ENCODE measurements at places on chromosomes 5 and 9.

DNA sequence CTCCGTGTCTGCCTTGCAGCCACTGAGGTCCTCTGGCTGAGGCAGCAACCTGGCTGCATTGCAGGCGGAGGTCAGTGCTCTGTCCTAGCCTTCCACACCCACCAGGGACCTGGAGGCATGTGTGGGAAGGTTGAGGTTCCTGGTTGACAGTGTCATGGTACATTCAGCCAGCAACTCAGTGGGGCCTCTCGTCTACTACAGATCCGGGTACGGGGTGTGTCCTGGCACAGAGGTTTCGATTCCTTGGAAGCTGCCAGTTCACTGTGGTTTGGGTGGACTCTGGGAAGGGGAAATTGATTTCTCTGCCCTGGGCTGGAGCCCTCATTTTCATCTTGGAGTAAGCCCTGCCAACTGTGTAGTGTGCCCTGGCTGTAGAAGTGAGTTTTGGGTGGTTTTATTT lies 45.1 kb downstream of the PDE8B start:
- DNase-seq: no peak

GRCh38 chr9:61667559-61668121 lies 477.8 kb downstream of the SPATA31A7 start:
- no peak for DNase-seq

DNA sequence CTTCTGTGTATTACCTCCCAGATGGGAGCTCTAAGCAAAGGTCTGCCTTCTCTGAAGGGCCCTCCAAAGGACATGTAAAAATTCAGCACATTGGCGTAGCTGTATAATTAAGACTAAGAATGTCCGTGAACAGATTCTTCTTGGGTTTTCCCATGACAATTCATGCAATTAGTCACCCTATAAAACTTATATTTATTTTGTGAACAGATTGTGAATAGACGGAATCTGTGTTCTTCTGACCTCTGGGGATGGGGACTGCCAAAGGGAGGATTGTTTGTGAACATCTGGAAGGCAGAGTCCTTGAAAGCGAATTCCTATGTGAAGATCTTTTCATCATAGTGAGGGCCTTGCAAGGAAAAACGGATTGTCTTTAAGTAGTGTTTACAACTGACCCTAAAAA lies 111.3 kb downstream of the EGFLAM start:
- no peak for DNase-seq

- no peak for DNase-seq
Measured at GRCh38 chr5:179504191-179504590, 46.2 kb upstream of the RUFY1 start.

GRCh38 chr9:92642564-92642963 lies 27.4 kb downstream of the IPPK start:
- no peak for DNase-seq

DNA sequence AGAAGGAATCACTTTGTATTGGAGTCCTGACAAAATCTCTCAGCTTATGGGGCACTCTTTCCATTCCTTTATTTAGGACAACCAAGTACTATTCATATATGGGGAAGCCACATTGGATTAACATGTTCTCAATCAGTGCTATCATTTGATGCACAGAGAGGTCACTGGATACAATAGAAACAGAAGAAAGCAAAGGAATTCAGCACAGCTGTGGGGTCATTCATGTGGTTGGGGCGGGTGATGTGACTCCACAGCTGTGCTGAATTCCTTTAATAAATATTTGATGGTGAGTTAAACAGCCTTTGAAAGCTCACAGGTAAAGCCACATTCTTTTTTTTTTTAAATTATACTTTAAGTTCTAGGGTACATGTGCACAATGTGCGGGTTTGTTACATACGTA lies 854 bp upstream of the TEX48 start:
- DNase-seq: no peak

- peak; percentile 56 for DNase-seq
Measured at GRCh38 chr9:96655198-96655851, at the start of gene PRXL2C. Gene PRXL2C (minus strand): TSS chr9:96655317. CDS start chr9:96655281, 36 bp downstream.

GRCh38 chr9:135320943-135321342 lies 158.6 kb upstream of the PPP1R26 start:
- no peak for DNase-seq

DNA sequence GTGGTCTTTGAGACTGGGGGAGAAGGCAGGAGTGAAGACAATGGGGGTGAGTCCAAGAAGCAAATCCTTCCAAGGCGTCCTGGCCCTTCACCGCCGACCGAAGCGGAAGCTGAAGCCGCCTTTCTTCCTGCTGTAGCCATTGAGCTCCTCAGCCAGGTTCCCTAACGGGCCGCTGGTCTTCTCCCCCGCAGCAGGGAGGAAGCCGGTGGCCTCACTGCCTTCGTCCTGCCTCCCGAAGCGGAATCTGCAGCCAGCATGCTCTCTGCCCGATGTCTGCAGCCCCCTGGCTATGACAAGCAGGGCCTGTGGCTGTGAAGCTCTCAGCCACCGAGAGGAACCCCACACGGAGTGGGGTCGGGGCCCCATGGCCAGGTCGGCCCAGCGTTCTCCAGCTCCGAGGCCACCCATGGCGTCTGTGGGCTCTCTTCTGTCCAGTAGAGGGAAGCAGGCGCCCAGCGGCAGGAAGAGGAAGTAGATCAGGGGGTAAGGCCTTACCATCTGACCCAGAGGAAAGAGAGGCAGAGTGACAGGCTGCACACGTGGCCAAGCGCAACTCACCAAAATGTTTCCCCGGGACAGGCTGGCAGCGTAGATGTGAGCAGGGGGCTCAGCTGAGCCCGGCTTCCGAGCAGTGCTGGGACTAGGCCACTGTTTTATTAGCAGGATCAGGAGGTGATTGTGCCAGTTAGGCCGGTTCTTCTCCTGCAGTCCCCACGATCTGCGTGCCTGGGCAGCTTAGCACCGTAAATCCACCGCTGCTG lies 3.1 kb downstream of the QRFP start:
- no peak for DNase-seq

DNA sequence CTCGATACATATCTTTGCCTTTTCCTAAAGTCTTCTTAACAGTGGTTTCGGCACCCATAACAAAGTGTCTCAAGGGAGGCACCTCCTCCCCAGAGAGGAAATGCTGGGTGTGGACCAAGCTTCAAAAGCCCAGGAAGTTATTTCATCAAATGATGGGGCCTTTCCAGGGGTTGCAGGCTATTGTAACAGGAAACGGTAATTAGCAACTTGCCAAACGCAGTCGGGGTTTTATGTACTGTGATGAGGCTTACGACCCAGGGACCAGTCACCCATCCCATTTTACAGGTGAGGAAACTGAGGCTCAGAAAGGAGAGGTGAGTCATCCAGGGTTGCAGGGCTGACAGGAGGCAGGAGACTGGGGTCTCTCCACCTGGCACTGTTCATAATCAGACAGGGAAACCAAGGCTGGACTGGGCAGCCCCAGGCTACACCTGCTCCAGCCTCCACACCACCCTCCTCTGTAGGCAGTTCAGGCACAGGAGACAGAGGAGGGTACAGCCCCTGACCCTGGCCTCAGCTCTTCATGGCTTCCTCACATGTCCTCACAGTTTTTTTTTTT lies 30.0 kb upstream of the SUSD3 start:
- peak; percentile 33 for DNase-seq

GRCh38 chr9:81724242-81724889 lies 35.0 kb upstream of the TLE1 start:
- DNase-seq: no peak

GRCh38 chr5:68129364-68129763 lies 86.2 kb upstream of the PIK3R1 start:
- no peak for DNase-seq

- DNase-seq: no peak
Measured at GRCh38 chr5:115372146-115372545, 75.7 kb upstream of the CCDC112 start.

DNA sequence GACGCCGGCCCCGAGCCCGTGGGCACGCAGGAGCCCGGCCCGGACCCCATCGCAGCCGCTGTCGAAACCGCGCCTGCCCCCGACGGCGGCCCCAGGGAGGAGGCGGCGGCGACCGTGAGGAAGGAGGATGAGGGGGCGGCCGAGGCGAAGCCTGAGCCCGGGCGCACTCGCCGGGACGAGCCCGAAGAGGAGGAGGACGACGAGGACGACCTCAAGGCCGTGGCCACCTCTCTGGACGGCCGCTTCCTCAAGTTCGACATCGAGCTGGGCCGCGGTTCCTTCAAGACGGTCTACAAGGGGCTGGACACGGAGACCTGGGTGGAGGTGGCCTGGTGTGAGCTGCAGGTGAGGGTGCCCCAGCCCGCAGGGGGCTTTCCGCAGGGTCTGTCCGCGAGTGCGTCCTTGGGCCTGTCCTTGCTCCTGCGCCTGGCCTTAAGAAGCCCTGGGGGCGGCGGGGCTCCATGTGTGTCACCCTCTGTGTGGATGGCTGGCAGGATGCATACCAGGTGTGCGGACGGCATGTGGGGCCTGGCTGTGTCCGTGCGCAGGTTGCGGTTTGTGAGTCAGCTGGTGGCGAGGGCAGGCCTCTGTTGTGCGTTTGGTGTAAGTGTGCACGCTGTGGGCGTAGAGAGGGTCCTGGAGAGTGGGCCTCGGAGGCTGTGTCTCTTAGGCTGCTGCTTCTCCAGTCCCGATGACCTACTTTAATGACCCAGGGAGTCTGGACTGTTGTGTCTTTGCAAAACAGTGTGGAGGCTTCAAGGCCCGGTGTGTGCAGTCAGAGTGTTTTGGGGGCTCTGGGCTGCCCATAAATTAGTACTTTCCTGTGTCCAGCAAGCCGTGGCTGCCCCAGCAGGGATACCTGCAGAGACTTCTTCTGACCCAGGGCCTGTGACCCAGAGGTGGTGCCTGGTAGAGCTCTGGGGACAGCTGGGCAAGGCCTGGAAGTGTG lies 1.6 kb downstream of the WNK2 start:
- no peak for DNase-seq

DNA sequence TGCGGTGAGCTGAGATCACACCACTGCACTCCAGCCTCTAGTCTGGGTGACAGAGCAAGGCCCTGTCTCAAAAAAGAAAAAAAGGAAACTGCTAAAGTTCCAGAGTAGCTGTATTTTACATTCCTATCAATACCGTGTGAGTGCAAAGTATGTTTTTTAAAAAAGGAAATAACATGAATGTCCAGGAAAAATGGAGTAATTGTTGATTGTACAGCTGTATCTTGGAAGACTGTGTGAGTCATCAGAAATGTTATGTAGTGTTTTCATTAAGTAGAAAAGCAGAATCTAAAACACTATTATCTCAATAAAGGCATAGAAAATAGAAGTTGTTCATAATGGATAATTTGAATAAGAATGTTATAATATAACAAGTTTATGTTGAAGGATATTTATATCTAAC lies 53.9 kb downstream of the ZCCHC7 start:
- no peak for DNase-seq

- no peak for DNase-seq
Measured at GRCh38 chr5:98791001-98791519, 17.6 kb downstream of the RGMB start.

DNA sequence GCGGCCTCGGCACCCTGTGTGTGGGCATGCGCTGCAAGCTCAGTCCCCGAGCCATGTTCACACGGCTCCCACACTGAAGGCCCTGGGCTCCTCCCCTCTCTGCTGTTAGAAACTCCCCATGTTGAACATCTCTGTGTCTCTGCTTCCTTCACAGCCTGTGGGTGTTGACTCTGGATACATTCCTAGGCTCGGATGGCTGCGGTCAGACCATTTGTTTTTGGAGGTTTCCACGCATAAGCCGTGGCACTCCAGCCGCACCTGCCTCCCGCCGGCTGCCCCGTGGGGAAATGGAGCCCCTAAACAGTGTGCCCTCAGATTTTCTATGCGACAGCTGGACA lies 31.2 kb upstream of the LRRC14B start:
- no peak for DNase-seq

GRCh38 chr9:114482593-114482992 lies 22.7 kb downstream of the WHRN start:
- DNase-seq: no peak

GRCh38 chr5:103919506-103919905 lies 356.9 kb upstream of the NUDT12 start:
- DNase-seq: no peak

DNA sequence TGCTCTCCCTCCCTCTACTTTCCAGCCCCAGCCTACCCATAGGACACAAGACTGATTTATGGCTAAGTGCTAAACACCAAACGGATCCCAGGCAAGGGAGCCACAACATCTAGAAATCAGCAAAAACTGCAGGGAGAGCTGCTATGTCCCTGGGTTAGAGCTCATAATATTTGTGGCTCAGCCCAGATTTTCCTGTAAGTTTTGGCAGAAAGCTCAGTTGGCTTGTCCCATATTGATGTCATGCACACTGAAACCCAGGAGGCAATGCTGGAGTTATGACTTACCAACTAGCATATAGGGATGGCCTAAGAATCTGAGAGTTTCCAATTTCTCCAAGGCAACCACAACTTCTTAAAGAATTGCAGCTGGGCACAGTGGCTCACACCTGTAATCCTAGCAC lies 44.7 kb upstream of the MYOT start:
- no peak for DNase-seq

- no peak for DNase-seq
Measured at GRCh38 chr5:98770209-98770910, 3.1 kb upstream of the RGMB start.

DNA sequence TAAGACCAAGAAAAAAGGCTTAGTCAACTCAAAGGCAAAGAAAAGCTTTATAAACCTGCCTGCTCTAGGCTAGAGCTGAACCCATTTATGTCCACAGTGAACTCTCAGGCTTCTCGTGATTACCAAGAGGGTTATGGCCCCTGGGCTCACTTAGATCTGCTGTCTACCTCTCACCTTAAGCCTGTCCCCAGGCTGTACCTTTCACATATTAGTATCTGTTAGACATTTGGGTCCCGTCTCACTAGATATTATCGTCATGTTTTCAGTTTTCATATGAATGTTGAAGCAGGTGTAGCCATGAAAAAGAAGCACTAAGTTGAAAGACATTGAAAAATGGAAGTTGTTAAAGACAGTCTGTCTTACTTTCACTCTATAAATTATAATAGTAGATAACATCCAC lies 75.2 kb upstream of the COX7C start:
- DNase-seq: no peak

- no peak for DNase-seq
Measured at GRCh38 chr5:16733331-16734006, 116.7 kb upstream of the RETREG1 start.

- DNase-seq: no peak
Measured at GRCh38 chr9:17082343-17083064, 52.3 kb upstream of the CNTLN start.

- no peak for DNase-seq
Measured at GRCh38 chr9:89802781-89803355, 198.1 kb downstream of the GADD45G start.

DNA sequence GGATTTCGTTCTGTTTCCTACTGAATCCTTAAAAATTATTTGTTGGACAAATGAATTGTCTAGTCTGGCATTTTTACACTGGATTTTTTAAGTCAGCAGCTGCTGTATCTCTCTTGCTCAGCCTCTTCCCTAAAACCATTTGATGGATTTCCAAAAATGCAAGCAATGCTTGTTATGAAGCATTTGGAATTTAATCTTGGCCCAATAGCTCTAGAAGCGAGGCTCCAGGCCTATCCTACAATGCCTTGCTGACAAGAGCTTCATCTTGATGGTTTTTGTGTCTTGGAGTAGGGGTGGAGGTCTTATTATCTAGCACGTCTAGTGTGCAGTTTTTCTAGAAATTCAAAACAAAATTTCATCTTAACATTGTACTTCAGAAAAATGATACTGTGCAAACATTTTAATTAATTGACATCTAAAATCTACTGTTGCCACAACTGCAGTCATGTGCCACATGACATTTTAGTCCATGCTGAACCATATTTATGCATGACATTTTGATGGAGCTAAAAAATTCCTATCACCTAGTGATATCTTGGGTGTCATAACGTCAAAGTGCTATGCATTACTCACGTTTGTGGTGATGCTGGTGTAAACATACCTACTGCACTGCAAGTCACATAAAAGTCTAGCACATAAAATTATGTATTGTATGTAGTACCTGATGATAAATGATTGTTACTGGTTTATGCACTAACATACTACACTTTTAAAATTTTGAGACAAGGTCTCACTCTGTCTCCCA lies 5.9 kb upstream of the RAD23B start:
- no peak for DNase-seq
